ENCODE measurements at places on chromosomes 2 and 18.
A peak's percentile ranks its signal among the peaks of the same experiment; 100 is the strongest.

DNA sequence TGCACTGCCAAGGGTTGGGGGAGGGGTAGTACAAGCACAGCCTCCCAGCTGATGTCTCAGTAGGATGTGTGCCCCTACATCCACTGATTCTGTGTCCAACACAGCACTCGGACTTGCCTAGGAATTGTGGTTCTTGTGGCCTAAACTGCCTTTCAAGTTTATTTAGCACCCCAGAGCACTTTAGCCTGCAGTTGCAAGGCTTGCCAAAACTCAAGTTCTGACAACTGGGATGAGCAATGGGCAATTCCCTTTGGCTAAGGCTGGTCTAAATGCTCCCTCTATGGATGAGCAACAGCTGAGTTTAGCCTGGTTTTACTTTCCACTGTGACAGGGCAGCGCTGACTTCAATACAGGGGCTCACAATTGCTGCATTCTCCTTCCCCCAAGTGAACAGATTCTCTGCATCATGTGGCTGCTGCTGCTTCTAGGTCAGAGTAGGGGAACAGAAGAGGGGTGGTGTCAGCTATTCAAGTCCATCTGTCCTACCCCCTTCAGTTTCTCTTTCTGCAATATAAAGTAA lies 471.5 kb downstream of the PIK3C3 start:
- no peak for DNase-seq

- DNase-seq = no peak
These were observed 70.2 kb downstream of the DLGAP1 start for GRCh38 chr18:4384932-4385331.

GRCh38 chr18:37501136-37501535 lies 64.5 kb downstream of the CELF4 start:
- no peak for DNase-seq

- DNase-seq = no peak
These were observed 453.7 kb downstream of the SLC4A3 start for GRCh38 chr2:220081171-220081570.

DNA sequence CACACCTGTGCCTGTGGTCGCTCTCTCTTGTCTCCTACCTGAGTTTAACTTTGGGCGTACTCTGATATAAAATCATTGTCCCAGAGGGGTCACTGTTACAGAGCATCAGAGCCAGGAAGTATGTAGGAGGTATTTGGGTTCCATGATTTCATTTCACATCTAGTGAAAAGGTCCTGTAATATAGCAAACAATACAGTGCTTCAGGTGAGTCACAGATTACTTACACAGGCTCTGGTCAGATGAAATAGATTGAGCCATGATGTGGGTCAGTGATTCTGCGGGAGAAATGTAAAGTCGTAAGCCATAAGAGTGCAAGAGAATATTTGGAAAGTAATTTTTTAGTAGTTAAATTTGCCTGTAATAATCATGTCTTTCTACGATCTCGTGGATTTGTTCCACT lies 70.2 kb downstream of the SOCS6 start:
- no peak for DNase-seq

DNA sequence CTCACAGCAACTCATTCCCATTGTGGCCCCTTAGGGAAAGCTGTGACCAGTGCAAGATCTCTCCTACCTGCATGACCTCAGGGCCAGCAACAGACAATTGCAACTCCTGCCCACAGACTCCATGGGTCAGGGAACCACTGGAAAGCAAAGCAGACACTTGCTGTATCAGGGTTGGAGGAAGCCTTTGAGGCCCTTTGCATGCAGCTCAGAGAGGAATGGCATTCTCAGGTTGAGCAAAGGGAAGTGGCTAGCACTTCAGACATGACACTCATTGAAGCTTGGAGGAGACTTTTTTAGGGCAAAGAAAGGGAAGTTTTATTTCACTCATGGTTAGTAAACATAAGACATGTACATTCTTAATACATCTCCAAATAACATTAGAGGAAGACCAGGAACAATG lies 22.1 kb downstream of the IL1F10 start:
- DNase-seq = no peak

- DNase-seq = no peak
These were observed 275.3 kb downstream of the HRH4 start for GRCh38 chr18:24735624-24736231.

DNA sequence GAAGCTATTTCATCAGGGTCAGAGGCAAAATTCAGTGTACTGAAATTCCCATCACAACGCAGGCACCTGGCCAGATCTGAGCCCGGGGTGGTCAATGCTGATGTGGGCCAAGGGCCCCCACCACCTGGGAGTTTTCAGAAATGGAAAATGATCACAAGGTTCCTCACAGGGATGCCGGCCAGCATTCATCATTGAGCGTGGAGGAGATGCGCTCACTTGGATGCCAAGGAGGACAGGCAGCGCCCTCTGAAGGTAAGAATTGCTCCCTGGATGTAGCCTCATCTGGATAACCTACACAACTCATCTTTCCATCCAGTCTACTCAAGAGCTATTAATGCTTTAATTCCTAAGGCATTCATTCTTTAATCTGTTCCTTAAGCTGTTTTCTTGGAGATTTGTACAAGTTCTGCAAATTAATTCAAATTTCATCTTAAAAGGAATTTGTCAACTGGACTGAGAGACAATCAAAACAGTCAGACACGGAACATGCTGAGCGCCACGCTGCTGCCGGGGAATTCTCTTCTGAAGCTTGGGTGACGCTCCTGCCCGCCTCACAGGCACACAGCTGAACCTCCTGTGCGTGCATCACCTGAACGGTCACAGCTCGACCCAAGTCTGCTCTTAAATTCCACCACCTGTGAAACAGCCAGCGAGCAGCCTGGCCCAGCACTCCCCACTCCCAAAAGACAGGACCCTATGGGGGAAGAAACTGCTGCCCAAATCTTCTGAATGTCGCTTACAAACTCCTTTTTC lies 206.7 kb downstream of the HDAC4 start:
- DNase-seq = no peak

- DNase-seq = peak; percentile 14
These were observed 23.4 kb upstream of the TANK start for GRCh38 chr2:161136696-161137324.

DNA sequence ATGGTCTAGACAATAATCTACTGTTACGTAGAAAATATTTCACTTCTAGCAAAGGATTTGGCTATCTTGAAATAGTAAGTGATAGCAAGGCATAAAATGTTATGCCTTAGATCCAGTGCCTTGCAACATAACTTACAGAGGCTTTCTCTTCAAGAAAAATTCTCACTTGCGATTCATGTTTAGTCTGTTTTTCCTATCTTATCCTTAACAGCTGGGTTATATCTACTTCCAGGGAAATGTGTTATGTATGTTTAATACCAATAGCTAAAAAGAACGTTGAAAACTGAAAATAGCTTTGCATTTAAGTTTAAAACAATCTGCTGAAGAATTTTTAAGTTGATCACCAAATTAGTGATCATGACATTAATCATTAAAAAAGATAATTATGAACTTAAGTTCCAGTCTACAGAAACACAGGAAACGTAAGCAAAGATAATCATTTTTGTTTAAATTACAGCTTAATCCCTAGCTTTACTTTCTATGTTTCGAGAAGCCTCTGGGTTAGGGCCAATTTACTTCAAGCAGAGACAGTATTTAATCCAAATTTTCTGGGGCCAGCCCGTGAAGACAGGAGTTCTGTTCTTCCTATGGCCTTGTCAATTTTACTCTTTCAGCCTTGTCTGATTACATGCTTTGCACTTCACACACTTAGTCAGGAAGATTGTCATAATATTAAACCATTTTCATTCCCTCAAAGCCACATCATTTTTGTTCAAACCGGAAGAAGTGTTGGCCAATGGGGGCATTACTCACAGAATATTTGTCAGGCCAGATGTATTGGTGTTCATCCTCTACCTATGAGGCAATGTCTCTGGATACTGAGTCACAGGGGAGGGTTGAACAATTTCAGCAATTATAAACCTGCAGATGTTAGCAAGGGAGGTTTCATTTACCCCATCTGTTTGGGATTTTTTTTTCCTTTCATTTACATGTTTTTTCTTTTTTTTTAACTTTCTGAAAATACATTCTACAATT lies 1132.9 kb upstream of the ZEB2 start:
- no peak for DNase-seq

- DNase-seq = no peak
These were observed 65.7 kb upstream of the NCKAP5 start for GRCh38 chr2:133633881-133634409.

DNA sequence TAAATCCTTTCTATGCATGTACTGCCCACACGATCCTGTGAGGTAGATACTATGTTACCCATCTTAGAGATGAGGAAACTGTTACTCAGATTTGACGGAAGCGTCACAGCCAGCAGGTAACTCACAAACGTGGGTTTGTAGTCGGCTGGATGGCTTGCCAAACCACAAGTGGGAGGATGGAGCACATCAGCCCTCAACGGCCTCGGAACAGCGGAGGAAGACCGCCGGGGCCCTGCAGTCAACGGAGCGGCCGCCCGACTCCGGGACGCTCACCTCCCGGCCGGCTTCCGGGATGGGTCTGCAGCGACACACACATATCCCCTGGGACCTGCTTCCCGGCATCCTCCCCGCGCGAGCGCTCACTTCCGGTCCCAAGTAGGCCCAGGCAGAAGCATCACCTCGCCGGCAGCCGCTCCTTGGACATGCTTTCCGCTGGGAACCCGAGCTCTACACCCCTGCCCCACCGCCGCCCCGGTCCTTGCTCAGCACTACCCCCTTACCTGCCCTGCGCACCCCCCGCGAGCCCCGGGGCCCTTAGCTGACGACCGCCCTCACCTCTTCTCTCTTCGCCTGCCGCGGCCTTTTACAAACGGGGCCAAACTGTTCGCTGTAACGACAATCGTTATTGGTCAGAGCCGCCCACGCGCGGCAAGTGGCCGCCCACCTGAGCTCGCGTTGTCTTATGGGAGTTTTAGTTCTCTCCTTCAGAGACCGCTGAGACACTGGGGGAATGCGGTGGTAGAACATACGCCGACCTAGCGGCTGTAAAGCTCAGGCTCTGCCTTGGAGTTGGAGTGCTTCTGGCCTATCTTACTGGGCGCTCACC lies at the start of gene C2orf42:
Gene C2orf42 (minus strand): TSS at position 602 of the 826 bp plus-strand sequence. CDS start 9,034 bp downstream, outside the sequence.
- peak; percentile 90 for DNase-seq

- DNase-seq = no peak
These were observed 49.9 kb downstream of the UGP2 start for GRCh38 chr2:63891488-63892030.

GRCh38 chr2:132668189-132668823 lies 1.7 kb downstream of the LYPD1 start:
- DNase-seq = no peak

DNA sequence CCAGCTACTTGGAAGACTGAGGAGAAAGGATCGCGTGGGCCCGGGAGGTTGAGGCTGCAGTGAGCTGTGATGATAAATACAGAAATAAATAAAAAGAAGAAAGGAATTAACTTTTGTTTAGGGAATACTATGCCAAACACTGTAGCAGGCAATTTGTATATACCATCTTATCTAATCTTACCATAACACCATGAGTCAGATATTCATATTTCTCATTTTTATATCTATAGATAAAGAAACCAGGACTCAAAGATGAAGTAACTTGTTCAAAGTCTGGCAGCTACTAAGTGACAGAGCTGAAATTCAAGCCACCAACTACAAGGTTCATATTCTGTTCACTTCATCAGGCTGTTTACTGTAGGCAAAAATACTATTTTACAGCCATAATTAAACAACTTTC lies 119.2 kb upstream of the SLC39A10 start:
- no peak for DNase-seq

GRCh38 chr2:41973871-41974270 lies 74.0 kb upstream of the PKDCC start:
- DNase-seq = no peak

- no peak for DNase-seq
These were observed 26.6 kb downstream of the METTL8 start for GRCh38 chr2:171407030-171407675.

GRCh38 chr2:153819501-153819900 lies 52.2 kb upstream of the GALNT13 start:
- DNase-seq = no peak

GRCh38 chr2:62215306-62216064 lies 19.6 kb downstream of the B3GNT2 start:
- no peak for DNase-seq

DNA sequence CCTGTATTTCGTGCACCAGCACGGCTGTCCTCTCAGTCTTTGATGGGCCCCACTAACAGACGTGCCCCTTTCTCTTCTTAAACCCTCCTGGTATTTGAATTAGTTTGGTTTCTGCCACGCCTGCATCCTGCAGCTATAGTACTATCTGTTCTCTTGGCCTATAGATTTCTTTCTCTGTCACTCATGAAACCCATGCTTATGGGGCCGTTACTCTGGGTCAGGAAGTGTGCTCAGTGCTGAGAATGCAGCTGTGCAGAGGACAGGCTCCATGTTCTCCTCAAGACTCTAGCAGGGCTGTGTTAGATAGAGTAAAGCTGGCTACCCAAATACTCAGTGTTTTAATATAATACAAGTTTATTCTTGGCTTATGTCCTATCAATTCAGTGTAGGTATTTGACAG lies 180.0 kb downstream of the INSIG2 start:
- DNase-seq = no peak

GRCh38 chr2:225052703-225053102 lies 10.4 kb upstream of the DOCK10 start:
- DNase-seq = no peak

- DNase-seq = no peak
These were observed 161.8 kb downstream of the DYSF start for GRCh38 chr2:71614976-71615766.

DNA sequence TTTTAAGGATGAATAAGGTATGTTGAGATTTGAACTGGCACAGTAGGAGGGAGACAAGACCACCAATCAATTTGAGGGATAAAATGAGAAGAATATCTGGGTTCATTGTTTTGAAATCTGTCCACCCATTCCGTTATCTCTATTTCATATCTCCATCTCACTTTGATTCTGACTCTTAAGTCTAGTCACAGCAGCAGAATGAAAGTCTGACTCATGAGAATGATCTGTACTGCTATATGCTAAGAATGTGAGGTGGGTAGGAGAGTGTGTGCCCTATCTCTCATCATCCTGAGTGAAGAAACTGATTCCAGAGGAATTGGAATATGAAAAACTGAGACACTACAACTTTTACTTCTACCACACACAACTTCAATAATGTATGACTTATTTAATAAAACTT lies 1994.5 kb upstream of the PIK3C3 start:
- no peak for DNase-seq

GRCh38 chr2:170848587-170848986 lies 31.9 kb downstream of the GAD1 start:
- DNase-seq = no peak

DNA sequence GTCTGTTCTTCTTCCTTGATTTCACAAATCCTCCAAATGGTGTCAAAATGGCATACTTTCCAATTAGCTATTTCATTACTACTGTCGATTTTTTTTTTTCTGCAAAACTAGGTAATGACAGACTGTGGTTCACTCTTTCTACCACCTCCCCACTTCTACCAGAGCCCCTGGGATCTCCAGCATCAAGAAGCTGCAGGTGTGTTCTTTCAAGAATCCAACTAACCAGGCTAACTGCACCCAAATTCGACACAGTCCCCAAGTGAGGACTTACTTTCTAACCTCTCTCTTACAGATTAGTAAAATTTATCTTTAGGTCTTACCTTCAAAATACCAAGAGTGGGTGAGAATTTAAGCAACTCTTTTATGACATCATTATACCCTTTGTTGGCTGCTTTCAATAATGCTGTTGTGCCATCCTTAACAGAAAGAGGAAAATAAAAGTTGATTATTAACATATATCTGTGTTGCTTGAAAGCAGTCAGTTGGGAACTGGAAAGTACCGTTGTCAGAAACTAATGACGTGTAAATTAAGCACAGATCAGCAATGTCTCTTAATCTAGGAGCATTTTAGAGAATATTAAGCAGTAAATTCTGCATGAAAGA lies 31.2 kb upstream of the NPC1 start:
- DNase-seq = no peak

- DNase-seq = no peak
These were observed 101.5 kb downstream of the VWA3B start for GRCh38 chr2:98188351-98189046.

Measured in stimulated activated CD8-positive, alpha-beta memory T cell treated with anti-CD3 and anti-CD28 coated beads, Interleukin-4, amount 100 ng/mL, for 1 hour (primary cell).